ENCODE measurements at places on chromosomes 1 and 21.

GRCh38 chr1:41355761-41356160 is 5.5 kb upstream of the FOXO6 start:
- DNase-seq = no peak

- DNase-seq = no peak
Measured at GRCh38 chr1:235974616-235975015, 90.3 kb downstream of the NID1 start.

- DNase-seq = no peak
Measured at GRCh38 chr1:59516881-59517280, 220.0 kb downstream of the FGGY start.

- DNase-seq = no peak
Measured at GRCh38 chr1:14323568-14324247, 274.8 kb upstream of the KAZN start.

DNA sequence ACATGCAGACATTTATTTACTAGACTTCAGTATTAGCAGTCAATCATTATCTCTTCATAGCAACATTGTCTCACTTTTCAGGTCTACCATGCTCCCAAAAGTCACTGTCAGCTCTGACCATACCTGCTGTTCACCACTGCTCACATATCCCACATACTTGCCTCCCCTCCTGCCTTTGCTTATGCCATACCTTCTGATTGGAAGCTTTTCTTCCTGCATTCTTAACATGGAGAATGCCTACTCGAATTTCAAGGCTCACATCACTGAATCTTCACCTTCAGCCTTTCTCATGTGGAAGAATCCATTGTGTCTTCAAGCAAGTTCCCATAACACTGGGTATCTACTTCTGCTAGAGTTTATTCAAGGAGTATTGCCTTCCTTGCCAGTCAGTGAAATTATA is 135.4 kb downstream of the NTNG1 start:
- no peak for DNase-seq

DNA sequence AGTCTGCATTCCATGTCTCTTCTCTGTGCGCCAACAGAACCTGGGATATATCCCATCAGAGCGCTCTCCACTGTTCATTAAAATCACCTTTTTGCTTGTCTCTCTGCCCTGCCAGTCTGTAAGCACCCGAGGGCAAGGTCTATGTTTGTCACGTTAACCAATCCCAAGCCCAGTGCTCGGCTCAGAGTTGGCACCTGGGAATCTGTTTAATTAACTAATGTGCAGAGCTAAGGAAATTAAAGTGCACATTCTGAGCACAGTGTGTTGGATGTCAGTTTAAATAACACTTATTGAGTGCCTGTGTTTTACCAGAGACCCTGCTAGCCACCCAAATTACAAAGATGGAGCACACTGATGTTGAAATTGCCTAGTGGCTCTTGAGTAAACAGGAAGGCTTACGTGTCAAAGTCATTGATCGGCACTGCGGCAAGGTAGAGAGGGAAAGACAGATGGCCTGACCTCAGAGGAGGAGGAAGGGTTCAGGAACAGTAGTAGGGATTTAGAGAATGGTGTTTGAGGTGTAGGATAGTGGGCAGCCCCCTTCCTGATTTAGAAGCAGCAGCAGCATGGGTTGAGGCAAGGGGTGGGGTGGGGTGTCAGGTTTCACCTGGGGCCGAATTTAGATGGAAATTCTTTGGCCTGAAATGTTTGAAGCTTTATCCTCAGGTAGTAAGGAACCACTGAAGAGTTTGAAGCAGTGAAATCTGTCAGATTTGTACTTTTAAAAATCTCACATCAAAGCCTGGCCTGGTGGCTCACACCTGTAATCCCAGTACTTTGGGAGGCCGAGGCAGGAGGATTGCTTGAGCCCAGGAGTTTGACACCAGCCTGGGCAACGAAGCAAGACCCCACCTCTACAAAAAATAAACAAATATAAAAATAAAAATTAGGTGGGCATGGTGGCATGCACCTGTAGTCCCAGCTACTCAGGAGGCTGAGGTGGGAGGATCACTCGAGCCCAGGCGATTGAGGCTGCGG is 7.7 kb downstream of the ARMH1 start:
- no peak for DNase-seq
